ENCODE measurements at places on chromosomes 12 and 14. TPM values are rescaled to one million over a fixed set of nuclear protein-coding genes. Genes with fewer than 3 reads are reported as not detected.

The RILPL2 gene
- polyA plus RNA-seq: 1.1 TPM

The LIN52 gene
- 2.6 TPM for polyA plus RNA-seq

The SPIC gene
- not detected for polyA plus RNA-seq

The ACOT2 gene
- polyA plus RNA-seq: 31.2 TPM

DNA sequence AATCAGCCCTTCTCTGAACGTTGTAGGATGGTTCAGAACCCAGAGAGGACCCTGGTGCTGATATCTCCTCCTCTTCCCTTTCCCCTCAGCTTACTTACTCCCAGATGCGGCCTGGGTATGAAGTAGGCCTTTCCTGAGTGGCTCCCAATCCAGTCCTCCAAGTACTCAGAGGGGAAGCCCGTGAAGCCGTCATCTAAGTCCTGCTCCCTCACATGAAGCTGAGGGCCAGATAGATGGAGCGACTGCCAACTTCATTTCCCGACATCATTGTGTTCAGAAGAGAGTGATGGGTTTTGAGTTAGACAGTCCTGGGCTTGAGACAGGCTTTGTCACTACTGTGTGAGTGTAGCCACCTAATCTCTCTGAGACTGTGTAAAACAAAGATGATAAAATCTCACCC lies 2.7 kb downstream of the APOLD1 start:
- H3K4me3 ChIP-seq: peak overlapping the region; percentile 92
- H3K36me3 ChIP-seq: no peaks in the 10 kb centered on the region
- peaks cover 24% of the 10 kb centered on the region for H3K4me1 ChIP-seq

DNA sequence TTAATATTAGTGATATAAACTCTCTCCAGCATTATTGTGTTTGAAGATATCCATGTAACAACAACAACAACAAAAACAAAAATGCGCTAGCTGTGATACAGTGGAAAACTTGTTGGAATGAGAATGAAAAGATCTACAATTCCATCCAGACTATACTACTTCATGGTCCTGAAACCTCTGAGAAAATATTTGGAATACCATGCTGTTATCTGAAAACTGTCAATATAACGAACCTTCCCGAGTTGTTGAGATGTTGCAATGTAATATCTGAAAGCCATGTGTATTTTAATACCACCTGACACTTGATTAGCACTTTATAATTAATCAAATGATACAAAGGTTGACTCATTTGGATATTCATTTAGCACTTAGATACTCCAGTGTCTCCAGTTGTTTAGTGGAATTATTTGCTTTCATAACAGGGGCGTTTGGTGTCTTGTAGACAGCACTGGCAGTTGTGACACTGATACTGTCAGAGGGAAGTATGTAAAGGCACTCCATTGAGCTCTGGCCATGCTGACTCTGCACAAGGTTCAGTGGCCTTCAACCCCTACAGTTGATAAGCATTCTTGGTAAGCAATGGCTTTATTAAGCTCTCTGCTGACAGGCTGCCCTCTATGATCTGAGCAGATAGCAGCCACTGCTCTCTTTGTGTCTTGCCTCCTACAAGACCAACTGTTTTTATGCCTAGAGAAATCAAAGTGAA lies 447.1 kb upstream of the SEL1L start:
- no peaks in the 10 kb centered on the region for H3K27me3 ChIP-seq
- no peak overlapping the region for H3K4me3 ChIP-seq
- no peaks in the 10 kb centered on the region for H3K4me1 ChIP-seq
- H3K27ac ChIP-seq: no peak overlapping the region
- no peaks in the 10 kb centered on the region for H3K36me3 ChIP-seq

- H3K27ac ChIP-seq: peak overlapping the region; percentile 41
- H3K27me3 ChIP-seq: no peaks in the 10 kb centered on the region
- peaks cover under 1% of the 10 kb centered on the region for H3K4me1 ChIP-seq
- no peak for DNase-seq
- H3K36me3 ChIP-seq: no peaks in the 10 kb centered on the region
- no peak overlapping the region for H3K4me3 ChIP-seq
These were observed 28.1 kb upstream of the WNK1 start for GRCh38 chr12:724194-724855.

Measured in psoas muscle (tissue), 8 donors.